ENCODE measurements at places on chromosomes 2 and 18.

DNA sequence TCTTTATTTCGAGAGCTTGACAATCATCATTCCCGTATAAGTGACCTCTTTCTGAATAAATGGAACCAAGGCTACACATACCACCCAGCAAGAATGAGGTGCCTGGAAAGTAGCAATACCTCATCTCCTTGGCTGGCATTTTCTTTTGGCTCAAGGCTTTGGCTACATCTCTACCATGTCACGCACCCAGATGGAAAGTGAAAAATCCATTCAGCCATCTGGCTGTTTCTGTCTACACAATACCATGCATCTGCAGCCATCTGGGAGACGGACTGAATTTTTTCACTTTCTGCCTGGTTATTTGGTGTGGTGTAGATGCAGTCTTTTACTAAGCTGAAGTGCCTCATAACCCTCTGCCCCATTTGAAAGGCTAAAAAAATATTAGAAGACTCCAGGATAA lies 566.9 kb downstream of the BCL11A start:
- no peak for DNase-seq

DNA sequence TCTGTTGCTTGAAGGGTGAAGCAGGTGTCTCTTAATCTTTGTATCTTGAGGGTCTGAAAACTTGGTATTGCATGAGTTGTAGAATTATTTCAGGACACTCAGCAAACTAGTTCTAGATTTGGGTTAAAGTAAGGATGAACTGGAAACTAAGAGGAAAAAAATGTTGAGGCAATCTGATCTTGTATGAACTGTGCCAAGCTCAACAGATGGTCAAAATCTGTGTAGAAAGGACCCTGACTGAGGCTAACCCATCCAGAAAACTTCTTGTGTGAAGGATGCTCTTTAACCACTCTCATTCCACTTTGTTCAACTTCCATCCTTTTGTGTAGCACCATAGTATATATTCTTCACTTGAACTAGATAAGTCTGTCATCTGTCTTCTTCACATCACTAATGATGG lies 861.7 kb downstream of the SLC4A3 start:
- DNase-seq = no peak

- no peak for DNase-seq
Observed at GRCh38 chr2:162103443-162104009, 29.5 kb upstream of the DPP4 start.

- DNase-seq = no peak
Observed at GRCh38 chr2:64699712-64700111, 46.0 kb upstream of the SERTAD2 start.

DNA sequence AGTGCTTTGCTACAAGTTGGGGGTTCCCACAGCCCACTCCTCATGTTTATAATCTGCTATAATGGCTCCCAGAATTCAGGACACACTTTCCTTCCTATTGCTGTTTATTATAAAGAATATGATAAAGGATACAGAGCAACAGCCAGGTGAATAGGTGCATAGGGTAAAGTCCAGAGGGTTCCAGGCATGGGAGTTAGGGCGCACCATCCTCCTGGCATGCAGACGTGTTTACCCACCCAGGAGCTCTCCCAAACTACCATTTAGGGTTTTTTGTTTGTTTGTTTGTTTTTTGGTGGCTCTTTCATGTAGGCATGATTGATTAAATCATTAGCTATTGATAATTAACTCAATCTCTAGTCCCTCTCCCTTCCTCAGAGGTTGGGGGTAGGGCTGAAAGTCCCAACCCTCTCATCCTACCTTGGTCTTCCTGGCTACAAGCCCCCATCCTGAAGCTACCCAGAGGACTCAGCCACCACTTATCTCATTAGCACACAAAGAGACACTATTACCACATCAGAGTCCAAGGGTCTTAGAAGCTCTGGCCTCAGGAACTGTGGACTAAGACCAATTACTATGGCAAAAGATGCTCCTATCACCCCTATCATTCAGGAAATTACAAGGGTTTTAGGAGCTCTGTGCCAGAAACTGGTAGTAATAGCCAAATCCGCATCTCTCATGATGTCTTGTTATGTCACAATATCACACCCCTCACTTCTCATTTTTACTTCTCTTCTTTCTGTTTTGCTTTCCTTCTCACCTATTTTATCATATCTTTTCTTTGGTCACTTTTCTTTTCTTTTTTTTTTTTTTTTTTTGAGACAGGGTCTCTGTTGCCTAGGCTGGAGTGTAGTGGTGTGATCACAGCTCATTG lies 154.9 kb upstream of the TTC39C start:
- DNase-seq = no peak

DNA sequence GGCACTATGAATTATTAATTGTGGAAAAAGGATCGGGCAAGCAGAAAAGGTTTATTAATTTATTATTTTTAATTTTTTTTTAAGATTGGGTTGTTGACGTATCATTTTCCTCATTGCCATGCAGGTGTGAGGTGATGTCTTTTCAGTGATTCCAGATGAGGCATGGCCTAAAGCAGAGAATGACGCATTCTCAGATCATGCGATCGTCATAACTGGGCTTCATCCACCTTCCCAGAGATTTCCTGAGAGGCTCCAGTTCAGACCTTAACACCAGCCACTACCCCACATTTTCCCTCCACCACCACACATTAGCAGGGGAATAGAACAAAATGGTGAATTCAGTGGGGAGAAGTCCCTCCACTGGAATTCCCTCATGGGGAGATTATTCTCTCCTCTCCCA lies 518.4 kb upstream of the SPHKAP start:
- DNase-seq = no peak

- DNase-seq = no peak
Observed at GRCh38 chr2:214649440-214650205, 159.9 kb downstream of the BARD1 start.

DNA sequence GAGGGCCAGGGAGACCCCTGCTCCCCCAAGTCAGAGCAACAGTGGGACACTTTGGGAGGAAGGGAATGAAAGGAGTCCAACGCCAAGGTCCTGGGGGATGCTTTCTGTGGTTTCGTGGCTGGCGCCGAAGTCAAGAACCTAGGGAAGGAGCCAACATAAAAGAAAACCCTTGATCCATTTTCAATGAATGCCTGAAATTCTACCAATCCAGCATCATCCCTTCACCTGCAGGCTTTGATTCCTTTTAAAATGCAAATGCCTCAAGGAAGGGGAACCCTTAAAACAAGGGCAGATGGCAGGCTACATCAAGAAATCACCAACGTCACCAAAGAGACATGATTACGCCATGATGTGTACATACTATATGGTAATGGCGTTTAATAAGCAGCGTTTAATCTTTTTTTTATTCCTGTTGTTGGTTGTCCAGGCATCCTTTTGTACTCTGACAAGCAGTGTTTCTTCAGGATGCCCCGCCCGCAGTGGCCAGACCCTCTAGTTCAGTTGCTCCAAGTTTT lies 123.3 kb upstream of the SLC1A4 start:
- DNase-seq = no peak

DNA sequence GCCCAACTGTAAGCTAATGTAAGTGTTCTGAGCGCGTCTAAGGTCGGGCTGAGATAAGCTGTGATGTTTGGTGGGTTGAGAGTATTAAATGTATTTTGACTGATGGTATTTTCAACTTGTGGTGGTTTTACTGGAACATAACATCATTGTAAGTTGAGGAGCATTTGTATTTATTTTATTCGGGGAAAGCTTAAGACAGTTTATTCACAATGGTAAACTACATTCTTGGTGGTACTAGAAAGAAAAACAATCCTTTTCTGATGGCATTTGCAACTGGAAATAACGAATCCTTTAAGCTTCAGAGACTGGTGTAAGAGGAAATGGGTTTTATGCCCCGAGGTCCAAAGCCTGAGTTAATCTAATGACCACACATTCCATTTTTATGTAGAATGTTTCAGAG lies 283.3 kb upstream of the NETO1 start:
- no peak for DNase-seq

DNA sequence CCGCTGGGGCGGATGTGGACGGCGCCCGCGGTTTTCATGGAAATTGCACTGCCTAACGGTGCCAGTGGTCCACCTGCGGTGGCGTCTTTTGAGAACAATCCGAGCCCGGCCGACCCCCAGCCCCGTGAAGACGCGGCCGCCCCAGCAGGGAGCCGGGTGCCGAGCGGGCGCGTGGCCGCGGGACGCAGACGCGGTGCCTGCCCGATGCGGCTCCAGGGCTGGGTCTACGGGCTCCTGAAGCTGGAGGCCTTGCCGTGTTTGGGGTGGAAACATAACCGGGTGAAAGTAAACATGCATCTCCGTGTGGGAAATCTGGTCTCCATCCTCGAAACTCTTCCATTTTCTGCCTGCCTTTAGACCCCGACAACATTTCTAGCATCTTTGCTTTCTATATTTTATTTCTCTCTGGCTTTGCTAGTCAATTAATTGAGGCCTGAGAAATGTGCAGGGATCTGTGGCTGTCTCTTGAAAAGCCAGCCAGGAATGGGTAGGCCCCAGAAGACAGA lies 572 bp downstream of the INPP4A start:
- no peak for DNase-seq

GRCh38 chr18:48828691-48829442 lies 121.9 kb downstream of the SMAD7 start:
- DNase-seq = peak; percentile 37

- DNase-seq = no peak
Observed at GRCh38 chr2:69505710-69506109, 68.5 kb upstream of the NFU1 start.

GRCh38 chr2:118493213-118493612 lies 354.2 kb downstream of the EN1 start:
- no peak for DNase-seq

- no peak for DNase-seq
Observed at GRCh38 chr2:226934546-226935201, 98.8 kb downstream of the RHBDD1 start.

- DNase-seq = no peak
Observed at GRCh38 chr2:235836491-235836911, 331.7 kb downstream of the GBX2 start.

- DNase-seq = no peak
Observed at GRCh38 chr2:45102579-45103117, 93.4 kb upstream of the SIX2 start.

- DNase-seq = no peak
Observed at GRCh38 chr2:172988728-172989127, 86.9 kb upstream of the MAP3K20 start.

DNA sequence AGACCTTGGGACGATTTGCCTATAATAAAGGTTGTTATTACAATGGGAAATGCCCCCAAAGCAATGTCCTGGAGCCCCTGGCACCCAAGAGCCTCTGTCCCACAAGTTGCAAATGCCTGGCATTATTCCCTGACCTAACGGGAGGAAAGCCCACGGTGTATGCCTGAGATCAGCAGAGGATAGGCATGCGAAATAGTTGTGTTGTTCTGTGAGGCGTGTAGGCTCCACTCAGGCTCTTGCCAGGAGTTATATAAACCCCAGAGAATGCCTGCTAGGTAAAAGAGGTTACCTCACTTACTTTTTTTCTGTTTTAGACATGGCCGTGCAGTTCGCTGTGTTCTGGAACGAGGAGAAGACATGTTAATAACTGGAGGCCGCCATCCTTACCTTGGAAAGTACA lies 52.1 kb downstream of the AOX1 start:
- no peak for DNase-seq

GRCh38 chr2:190996338-190996946 lies 17.5 kb downstream of the STAT1 start:
- no peak for DNase-seq

GRCh38 chr2:165044505-165045303 lies 89.4 kb upstream of the SLC38A11 start:
- DNase-seq = no peak

DNA sequence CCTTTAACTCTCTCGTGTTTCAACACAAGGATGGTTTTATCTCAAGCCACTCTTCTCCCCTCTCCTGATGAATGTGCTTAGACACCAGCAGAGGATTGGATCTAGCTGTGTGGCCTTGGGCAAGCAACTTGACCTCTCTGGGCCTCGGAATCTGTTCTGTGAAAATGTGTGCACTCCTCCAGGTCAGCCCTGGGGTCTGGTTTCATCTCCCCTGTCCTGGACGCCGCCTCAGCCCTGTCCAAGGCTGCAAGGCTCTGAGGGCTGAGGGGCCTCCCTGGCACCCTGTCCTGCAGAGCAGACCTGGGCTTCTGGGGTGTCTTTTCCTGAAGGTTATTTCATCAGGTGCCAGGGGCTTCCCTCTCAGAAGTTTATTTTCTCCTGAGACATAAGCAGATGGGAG lies 28.5 kb downstream of the CNDP1 start:
- DNase-seq = no peak

DNA sequence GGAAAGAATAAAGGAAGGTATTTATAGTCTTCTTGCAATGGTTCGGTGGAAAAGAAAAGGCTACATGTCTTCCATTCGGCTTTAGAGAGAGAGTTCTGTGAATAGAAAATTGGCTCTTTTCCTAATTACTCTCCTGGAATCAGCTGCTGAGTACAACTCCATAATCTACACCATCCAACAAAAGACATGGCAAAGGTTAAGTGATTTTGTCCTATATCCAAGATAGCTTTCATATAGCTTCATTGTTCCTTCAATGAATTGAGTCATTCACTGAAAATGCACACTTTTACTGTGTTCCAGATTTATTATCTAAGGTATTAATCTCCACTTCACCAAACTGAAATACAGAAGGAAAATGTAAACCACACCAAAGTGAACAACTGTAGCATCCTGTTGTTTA lies 514.5 kb downstream of the LRRTM4 start:
- no peak for DNase-seq

DNA sequence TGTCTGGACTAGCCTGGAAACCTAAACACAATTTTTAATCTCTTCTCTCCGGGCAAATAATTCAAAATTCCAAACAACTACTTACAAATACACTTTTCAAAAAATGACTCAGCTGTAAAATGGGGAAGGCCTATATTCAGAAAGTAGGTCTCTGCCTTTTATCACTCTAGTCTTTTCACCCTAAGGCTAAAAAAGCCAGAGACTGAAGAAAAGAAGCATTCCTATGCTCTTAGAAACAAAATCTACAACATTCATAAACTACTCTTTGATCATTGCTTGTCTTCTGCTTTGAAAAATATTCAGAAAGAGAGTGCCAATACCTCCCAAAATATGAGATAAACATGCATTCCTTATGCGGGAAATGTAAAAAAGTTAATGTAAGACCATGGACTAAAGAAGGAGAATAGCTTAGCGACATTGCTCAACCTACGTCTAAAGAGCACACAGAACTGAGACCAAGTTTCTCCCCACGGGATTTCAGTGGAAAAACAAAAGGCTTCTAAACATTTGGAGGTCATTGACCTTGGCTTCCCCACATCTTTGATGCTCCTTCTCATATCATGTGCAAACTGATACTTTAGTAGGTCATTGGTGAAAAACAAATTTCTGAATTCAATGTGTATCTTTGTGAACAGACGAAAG lies 74.4 kb upstream of the EPB41L3 start:
- DNase-seq = no peak

- no peak for DNase-seq
Observed at GRCh38 chr2:122236152-122236874, 480.9 kb downstream of the TSN start.

DNA sequence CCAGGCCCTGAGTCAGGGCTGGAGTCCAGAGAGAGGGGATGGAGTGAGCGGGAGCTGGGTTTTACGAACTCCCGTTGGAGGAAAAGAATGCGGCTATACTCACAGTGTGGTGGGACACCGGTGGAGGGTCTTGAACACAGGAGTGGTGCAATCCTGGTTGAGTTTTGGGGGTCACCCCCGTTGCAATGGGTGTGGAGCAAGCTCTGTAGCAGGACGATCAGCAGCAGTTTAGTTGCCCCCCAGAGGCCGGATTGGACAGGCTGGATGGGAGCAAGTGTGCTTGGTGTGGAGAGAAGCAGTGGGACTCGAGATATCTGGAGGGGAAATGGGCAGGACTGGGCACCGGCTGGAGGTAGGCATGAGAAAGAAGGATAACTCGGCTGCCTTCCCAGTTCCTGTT lies 72.3 kb upstream of the TWIST2 start:
- no peak for DNase-seq

- DNase-seq = no peak
Observed at GRCh38 chr18:48733643-48734253, 194.9 kb downstream of the CTIF start.

GRCh38 chr2:146852661-146853060 lies 992.2 kb upstream of the ACVR2A start:
- DNase-seq = no peak

Measured in hematopoietic multipotent progenitor cell (in vitro differentiated cells).